LoVo (cell line): ENCODE measurements at places on chromosomes 3 and 15.

DNA sequence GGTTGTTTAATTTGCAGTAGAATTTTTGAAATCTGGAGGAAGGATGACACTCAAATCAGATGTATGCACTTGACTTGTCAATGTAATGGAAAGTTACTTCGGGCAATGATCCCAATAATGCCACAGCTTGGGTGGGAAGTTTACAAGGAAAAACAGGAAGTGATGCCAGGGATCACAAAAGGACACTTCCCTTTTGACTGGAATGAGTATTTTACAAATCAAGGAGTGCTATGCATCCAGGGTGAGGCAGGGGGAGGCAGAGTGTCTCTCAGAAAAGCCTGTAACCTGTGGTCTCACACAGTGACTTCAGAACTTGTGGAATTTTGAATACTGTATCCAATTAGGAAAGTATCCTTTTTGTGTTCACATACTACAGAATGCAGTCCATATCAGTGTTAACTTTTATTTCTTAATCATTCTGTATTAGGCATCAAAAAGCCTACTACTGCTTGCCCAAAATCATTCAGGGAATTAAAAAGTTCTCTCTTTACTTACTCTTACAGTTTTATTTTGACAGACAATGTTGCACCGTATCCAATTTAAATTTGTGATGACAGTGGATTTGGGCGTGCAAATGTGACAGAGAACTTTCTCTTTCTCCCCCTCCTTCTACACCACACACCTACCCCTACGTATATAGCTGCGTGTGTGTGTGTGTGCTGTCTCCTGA is 445.1 kb downstream of the MECOM start:
- peak; percentile 64 for DNase-seq

- DNase-seq, result no peak
Measured at GRCh38 chr15:77037388-77038209, 33.3 kb downstream of the TSPAN3 start.

GRCh38 chr15:25401501-25401900 is 37.3 kb downstream of the UBE3A start:
- no peak for DNase-seq

DNA sequence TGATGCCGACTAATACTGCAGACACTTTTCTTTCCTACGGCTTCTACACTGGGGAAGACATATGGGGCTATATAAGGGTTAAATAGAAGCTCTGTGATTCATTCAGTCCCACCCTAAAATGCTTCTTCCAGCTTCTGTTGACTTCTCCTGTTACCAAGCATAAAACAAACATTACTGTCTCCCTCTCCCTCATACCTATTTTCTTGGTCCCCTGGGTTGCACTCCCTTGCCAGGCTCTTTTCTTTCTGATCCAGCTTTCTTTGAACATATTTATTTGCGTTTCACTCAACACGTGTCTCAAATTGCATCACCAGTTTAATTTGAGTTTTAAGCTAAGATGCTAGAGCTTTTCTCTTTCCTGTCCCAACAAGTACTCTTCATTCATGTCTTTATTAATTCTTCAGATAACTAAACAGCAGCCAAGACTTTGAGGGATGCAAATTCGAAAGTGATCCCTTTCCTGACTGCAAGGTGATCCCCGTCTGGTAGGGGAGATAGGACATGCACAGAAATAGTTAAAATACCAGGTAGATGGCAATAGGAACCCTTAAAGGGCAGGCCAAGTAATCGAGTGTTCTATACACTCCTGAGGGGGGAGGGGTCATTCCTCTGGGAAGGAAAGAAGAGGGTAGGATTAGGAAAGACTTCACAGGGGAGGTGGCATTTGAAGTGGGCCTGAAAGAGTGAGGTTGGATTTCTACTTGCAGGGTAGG is 198.6 kb upstream of the BCL6 start:
- DNase-seq, result peak; percentile 39

DNA sequence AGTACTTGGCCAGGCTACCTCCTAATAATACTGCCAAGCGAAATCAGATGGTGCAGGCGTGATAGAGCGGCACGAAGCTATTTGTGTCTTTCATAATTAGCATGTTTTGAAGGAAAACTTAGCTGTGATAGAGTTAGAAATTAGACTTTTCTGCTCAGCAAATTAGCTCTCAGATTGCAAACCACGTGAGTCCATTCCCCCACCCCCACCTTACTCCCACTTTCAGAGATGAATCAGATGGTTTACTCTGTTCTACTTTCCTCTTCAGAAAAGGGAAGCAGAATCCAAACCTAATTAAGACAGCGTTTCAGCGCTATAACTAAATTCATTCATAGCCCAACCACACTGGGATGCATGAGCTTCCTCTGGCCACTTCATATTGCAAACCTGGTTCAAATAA is 214.6 kb downstream of the SLCO3A1 start:
- no peak for DNase-seq

GRCh38 chr3:185983495-185984141 is 45.8 kb upstream of the TRA2B start:
- DNase-seq, result peak; percentile 81

GRCh38 chr3:177603148-177603603 is 405.9 kb upstream of the TBL1XR1 start:
- no peak for DNase-seq

GRCh38 chr3:144744473-144744872 is 772.9 kb downstream of the DIPK2A start:
- DNase-seq, result no peak

DNA sequence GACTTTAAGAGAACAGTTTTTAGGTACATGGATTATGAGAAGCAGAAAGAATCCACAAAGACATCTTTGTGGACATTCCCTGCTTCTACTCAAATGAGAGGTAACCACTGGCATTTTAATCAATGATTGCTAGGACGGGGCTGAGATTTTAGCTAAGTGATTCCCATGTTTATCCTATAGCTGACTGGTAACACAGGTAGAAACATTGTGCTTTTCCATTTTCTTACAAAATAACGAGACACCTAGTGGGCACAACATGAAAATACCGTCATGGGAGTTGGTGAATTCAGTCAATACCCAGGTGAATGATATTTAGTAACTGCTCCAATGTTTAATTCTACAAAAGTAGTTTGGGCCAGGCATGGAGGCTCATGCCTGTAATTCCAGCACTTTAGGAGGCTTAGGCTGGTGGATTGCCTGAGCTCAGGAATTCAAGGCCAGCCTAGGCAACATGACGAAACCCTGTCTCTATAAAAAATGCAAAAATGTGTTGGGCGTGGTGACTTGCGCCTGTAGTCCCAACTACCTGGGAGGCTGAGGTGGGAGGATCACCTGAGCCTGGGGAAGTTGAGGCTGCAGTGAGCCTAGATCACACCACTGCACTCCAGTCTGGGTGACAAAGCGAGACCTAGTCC is 37.2 kb upstream of the DENND4A start:
- DNase-seq, result peak; percentile 40

GRCh38 chr3:138946663-138947494 is at the start of the genes FOXL2 and FOXL2NB:
FOXL2 (minus strand) TSS chr3:138947137; CDS start chr3:138946722, 415 bp downstream.
FOXL2NB (plus strand) TSS chr3:138947217; CDS start chr3:138947365, 148 bp downstream.
- DNase-seq, result no peak

GRCh38 chr3:2485027-2485375 is 386.3 kb downstream of the CNTN4 start:
- DNase-seq, result no peak

DNA sequence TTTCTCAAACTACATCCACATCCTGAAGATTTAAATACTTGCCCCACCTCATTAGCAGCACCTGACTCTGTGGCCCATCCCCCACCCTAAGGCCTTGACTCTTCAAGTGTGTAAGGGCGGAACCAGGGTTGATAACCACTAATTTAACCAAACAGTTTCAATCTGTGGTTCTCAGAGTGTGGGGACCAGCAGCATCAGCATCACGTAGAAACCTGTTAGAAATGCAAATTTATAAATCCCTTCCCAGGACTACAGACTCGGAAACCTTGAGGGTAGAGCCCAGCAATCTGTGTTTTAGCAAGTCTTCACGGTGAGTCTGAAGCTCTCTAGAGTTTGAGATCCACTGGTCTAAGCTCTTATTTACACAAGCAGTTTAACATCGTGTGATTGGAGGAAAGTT is 12.4 kb downstream of the GNB4 start:
- no peak for DNase-seq

GRCh38 chr3:186700267-186700666 is 16.9 kb upstream of the KNG1 start:
- DNase-seq, result no peak

GRCh38 chr15:76321602-76322001 is 10.3 kb upstream of the ETFA start:
- no peak for DNase-seq

DNA sequence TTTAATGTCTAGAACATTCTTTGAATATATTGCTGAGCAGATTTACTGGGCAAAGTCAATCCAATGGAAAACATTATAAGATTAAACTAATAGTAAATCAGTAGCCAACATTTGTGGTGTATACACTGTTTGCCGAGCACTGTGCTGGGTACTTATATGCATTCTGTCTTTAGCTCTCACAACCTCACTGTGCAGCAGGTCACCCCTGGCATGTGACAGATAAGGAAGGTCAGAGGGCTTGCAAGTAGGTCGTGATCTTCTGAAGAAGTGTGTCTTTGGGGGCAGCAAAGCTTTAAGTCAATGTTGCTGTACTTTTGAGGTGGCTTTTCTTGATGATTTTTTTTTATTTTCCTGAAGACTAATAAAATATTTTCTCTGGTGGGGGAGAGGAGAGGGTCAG is 62.2 kb downstream of the TCAIM start:
- no peak for DNase-seq

GRCh38 chr15:42547918-42548248 is 710 bp downstream of the LRRC57 start:
- no peak for DNase-seq

- no peak for DNase-seq
Measured at GRCh38 chr3:78086150-78086549, 1046.3 kb downstream of the ROBO2 start.

DNA sequence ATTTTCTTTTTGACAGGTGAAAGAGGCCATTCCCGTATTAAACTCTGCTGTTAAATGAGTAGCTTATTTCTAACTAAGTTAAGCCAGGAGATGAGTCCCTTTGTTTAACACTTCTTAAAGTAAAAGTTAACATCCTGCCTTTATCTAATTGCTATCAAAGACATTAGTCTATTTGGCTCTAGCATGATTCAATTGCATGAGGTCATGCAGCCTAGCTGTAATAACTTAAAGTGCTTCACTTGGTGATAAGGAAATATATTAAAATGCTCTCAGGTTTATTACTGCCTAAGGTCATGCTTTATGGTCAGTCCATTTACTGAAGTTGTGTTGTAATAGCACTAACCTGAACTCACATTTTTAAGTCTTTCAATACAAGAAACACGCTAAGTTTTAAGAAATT is 82.3 kb upstream of the MLF1 start:
- DNase-seq, result peak; percentile 37

DNA sequence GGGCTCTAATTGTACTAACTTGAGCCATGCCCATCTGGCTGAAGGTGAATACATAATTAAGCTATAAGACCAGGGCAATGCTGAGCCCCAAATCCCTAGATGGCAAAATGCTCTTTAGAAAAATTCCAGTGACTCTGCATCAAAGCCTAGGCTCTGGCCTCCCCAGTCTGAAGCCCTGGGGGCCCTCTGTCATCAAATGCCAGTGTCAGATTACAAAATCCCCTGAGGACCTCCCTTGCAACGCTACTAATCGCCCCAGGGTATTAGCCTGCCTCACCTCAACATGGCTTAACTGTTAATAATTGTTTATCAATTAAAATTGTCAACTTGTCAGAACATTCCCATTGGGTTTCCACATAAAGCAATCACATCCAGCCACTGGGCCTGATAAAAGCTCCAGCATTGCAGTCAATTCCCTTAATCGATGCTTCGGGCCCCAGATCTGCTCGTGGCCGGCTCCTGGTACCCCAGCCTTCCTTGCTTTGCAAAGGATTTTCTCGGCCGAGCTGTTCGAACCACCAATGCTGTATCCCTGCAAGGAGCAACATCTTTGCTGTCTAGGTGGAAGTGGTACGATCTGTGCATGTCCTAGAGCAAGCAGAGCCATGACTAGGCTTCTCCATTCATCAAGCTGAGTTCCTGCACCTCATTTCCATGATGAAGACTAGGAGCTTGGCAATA is 151.7 kb downstream of the MEGF11 start:
- no peak for DNase-seq

DNA sequence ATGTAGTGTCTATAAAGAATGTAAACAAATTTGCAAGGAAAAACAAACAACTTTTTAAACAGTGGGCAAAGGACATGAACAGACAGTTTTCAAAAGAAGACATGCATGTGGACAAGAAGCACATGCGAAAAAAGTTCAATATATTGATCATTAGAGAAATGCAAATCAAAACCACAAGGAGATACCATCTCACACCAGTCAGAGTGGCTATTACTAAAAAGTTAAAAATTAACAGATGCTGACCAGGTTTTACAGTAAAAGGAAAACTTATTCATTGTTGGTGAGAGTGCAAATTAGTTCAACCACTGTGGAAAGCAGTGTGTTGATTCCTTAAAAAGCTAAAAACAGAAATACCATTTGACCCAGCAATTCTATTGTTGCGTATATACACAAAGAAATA is 47.1 kb upstream of the LSAMP start:
- no peak for DNase-seq

DNA sequence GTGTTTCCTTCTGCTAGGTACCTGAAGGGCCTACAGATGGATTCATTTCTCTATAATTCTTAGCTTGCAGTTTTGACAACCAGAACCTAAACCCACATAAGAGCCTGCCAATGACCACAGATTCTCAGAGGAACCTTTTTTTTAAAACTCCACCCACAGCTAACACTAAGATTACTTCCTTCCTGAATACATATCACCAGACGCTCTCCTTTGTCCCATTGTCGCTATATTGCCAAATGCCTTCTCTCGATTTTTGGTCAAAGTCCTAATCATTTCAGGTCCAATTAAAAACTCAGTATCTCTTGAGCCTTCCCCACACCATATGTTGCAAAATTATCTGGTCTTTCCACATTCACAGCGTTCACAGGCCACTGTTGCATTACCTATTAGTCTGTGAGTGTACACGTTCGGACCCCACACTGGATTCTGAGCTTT is 12.4 kb downstream of the ZNF710 start:
- no peak for DNase-seq

DNA sequence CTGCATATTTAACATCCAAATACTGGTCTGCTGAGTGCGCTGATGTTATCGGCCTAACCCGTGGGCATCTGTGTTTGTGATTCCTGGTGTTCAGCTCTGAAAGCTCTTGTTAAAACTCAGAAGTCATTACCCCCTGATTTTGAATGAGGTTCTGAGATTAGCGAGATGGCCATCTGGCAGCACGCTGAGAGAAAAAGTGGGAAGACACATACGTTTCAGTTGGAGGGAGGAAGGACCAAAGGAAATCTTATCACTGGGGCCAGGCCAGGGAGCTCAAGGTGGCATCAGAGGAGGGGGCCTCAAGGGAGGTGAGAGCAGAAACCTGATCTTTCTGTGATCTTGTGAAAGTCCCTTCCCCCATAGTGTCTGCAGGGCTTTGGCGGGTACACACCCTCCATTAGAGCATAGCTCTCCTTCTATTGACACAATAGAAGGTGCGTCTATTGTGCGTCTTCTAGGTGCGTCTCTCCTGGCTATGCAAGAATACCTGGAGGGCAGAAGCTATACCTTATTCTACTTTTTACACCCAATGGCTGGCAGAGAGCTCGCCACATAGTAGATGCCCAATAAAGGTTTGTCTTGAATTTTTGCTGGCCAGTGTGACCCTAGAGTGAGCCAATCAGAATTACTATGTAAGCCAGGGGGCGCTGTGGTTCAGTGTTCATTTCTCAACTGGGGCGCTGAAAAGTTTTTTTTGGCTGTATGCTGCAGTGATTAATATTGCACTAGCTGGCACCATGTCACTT is 182.4 kb downstream of the SHQ1 start:
- peak; percentile 37 for DNase-seq
